Stimulated activated CD8-positive, alpha-beta memory T cell treated with anti-CD3 and anti-CD28 coated beads, Interleukin-7, amount 100 ng/mL, for 48 hours (primary cell): ENCODE measurements at places on chromosomes 1 and 21.
A peak's percentile ranks its signal among the peaks of the same experiment; 100 is the strongest.

GRCh38 chr1:34865573-34865972 lies 6.0 kb upstream of the SMIM12 start:
- DNase-seq: no peak

GRCh38 chr1:173354937-173355280 lies 122.2 kb upstream of the PRDX6 start:
- DNase-seq: no peak

DNA sequence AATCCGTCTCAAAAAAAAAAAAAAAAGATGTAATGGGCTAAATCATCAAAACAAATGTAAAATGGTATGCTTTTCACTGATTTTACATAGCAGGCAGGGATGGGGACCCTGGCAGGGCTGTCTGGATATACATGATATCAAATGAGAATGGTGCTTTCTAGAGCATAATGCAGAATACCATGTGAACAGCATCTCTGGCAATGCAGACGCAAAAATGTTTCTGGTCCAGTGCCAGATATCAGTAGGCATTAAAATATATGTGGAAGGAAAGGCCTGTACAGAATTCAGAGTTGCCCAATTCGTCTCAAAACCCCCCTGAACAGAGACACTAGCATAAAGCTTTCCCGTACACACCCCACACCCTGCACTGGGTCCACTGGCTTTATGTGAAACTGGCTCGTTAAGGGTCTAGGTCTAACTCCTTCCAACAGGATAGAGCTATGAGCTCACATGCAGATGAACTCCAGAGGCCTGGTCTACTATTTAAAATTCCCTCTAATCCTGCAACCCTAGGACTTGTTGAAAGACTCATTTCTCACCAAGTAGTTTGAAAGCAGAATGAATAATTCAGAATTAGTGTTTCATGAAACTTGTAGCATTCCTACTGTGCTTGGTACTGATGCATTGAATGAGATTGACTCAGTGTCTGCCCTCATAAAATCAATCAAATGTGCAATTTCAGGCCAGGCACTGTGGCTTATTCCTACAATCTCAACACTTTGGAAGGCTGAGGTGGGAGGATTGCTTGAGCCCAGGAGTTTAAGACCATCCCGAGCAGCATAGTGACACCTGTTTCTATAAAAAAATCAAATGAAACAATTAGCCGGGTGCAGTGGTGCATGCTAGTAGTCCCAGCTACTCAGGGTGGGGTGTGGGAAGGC lies 2.6 kb upstream of the MYSM1 start:
- DNase-seq: no peak

DNA sequence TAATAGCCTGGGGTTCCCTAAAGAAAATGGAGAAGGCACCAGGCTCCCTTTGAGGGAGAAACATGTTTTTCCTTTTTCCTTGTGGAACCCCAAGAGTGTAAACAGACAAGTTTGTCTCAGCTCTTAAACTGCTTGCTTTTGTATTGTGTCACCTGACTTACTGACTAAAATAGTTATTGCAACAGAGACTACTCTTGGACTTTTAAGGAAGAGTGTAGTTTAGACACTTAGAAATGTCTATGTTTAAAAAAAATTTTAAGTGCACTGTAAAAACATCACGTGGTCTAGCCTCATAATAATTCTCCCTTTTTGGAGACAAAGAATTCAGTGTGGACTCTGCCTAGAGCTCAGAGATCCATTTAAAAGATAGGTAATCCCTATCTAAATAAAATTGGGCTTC lies 141.1 kb downstream of the TRIM33 start:
- no peak for DNase-seq

DNA sequence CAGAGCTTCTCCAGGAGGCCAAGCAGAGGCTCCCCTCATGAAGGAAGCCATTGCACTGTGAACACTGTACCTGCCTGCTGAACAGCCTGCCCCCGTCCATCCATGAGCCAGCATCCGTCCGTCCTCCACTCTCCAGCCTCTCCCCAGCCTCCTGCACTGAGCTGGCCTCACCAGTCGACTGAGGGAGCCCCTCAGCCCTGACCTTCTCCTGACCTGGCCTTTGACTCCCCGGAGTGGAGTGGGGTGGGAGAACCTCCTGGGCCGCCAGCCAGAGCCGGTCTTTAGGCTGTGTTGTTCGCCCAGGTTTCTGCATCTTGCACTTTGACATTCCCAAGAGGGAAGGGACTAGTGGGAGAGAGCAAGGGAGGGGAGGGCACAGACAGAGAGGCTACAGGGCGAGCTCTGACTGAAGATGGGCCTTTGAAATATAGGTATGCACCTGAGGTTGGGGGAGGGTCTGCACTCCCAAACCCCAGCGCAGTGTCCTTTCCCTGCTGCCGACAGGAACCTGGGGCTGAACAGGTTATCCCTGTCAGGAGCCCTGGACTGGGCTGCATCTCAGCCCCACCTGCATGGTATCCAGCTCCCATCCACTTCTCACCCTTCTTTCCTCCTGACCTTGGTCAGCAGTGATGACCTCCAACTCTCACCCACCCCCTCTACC lies 19.1 kb downstream of the CSF1 start:
- DNase-seq: no peak

GRCh38 chr1:37901893-37902225 lies 42.5 kb upstream of the MTF1 start:
- DNase-seq: no peak

DNA sequence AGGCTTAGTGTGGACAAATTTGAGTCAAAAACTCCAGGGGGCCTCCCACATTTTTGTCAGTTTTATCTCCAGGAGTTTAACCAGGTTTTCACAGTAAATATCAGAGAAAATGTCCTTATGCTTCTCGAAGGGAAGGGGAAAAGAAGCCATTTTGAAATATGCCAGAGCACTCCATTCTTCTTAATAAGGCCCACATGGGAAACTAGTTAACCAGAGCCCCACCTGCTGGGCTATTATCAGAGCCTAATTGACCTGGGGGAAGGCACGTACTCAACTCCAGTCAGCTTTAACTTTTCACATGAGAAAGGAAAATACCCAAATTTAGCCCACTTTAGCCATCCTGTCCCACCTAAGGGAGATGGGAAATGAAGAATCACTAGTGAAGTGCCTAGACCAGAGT lies 296.3 kb downstream of the PTBP2 start:
- no peak for DNase-seq

DNA sequence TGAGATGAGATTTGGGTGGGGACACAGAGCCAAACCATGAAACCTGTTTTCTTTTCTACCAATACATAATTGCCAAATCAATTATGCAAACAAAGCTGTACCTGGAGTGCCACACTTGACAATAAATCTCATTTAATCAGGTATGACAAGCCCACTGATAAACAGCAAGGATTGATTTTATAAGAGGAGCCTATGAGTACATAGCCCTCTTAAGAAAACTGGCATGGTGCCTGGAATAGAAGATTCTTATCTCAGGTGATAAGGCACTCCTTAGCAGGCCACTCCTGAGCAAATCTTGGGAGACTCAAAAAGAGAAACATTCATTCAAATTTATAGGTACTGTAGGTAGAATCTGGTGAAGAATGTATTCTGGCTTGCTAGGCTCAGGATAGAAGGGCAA lies 28.6 kb upstream of the PDE4B start:
- no peak for DNase-seq

- no peak for DNase-seq
Measured at GRCh38 chr1:39872698-39873097, 10.6 kb downstream of the TRIT1 start.

- no peak for DNase-seq
Measured at GRCh38 chr1:198108636-198109370, 48.0 kb upstream of the NEK7 start.

DNA sequence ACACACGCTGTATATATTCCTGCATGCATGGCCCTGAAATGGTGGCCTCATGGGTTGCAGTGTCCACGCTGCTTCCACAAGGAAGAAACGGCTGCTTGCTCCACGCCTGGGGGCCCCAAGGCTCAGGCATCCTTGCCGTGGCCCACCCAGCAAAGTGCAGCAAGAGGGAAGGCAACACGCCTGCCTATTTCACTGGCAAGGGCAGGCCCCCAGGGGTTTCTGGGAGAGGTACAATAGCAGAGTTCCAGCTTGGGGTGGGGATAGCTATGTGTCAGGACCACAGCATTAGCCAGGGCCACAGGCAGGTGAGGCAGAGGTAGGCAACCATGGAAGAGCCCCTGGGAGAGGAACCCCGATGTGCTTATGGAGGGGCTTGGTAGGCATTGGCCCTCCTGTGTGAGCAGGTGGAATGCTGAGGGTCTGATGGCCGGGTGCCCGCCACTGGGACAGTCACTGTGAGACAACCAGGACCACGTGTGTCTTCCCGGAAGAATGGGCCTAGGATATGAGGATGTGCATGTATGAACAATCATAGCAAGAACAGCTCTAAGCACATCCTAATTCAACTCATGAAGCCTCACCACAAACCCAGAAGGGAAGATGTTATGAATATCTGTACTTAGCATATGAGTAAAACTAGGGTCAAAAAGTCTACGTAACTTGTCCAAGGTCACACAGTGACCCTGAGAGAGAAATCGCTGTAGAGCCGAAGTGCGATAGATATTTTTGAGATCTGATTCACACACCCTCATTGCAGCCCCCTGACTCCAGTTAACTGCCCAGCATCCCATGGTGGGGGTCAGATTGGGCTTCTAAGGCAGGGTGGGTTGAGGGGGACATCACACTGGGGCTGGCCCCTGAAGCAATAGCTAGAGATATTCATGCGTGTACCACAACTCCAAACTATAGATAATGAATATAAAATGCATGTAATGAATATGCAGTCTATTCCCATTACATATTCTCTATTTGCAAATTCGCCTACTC lies 11.8 kb downstream of the TFF2 start:
- no peak for DNase-seq

- DNase-seq: no peak
Measured at GRCh38 chr1:157371826-157372225, 180.5 kb downstream of the FCRL5 start.

- no peak for DNase-seq
Measured at GRCh38 chr1:245469734-245470133, 314.9 kb downstream of the KIF26B start.

- DNase-seq: no peak
Measured at GRCh38 chr1:72547412-72547811, 265.1 kb upstream of the NEGR1 start.

DNA sequence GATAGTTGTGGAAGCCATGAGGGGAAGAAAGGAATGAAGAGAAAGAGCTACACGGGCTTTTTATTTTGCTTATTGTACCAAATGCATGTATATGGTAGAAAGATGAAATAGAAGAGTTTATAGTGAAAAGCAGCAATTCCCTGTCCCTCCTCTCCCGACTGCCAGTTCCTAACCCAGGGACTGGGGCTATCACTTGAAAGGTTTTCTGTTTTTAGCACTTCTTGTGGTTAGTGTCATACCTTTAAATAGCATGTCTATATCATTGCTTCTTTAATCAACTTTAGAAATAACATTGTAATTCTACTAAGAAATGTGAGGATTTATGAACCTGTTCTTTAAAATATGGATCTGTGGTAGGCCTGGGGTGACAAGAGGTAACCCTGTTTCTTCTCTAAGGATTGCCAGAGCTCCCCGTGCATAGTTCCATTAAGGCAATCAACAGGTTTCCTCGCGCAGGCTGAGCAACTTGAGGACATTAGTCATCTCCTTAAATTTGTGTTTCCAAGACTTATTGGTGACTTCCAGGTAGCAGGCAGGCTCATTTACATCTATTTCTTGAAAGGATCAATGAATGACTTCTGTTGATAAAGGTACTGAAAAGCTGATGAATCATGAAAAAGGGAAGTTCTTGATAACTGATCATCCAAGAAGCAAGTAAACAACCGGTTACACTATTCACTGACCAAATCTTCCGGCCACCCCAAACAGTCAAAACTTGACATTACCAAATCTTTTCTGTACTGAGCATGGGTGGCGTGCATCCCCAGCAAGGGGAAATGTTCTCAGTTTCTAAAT lies 37.8 kb upstream of the S1PR1 start:
- peak; percentile 67 for DNase-seq
